ENCODE measurements at places on chromosomes 1 and 21. TPM values are rescaled to one million over a fixed set of nuclear protein-coding genes. Genes with fewer than 3 reads are reported as not detected.

DNA sequence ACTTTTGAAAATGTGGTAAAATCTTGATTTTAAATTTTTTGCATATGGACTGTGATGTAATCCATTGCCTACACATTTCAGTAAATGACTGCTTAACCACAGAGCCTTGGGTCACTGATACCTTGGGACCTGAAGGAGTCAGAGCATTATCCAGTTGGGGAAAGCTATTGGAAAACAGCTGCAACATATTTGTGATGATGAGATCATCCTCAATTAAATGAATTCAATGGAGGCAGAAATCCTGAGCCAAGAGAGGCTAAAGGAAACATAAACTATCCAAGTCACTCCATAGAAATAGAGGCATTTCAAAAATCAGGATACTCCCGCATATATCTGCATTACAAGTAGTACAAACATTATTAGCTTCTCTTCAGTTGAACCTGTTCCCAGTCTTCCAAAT, 99.8 kb upstream of the PRMT6 start:
- H3K27ac ChIP-seq: no peak overlapping the region
- H3K27me3 ChIP-seq: no peaks in the 10 kb centered on the region
- no peaks in the 10 kb centered on the region for H3K4me1 ChIP-seq
- no peak for DNase-seq
- no peak overlapping the region for H3K4me3 ChIP-seq

- no peaks in the 10 kb centered on the region for H3K36me3 ChIP-seq
- H3K4me3 ChIP-seq: no peak overlapping the region
- DNase-seq: no peak
- no peak overlapping the region for H3K27ac ChIP-seq
Measured at GRCh38 chr1:147505568-147505967, 35.7 kb upstream of the BCL9 start.

DNA sequence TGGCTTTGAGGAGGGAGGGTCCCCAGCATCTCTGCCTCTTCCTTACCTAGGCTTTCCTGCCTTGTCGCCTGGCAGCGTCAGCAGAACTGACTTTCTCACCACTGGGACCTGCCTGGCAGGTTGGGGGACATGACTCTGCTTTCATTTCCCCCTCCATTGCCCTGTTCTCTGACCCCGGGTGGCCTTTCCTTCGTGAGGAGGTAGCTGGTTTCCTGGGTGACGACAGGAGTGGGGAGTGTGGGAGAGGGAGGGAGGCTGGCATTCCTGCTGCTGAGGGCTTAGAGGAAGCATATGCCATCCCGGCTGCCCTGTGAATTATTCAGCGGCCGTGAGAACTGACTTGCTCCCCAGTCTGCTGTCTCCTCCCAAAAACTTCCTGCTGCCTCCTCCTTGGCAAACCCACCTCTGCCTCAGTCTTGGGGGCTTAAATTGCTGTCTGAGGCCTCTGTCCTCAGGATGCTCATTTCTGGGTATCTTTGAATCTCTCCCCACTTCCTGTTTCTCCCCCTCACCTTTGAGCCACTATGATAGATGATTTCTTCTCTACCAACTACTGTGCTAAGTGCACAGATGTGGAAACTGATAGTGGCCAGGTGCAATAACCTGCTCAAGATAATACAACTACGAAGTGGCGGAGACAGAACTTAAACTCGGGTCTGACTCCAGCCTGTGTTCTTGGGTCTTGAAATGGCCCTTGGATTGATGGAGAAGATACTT, 182.0 kb upstream of the CSF3R start:
- no peaks in the 10 kb centered on the region for H3K36me3 ChIP-seq
- no peaks in the 10 kb centered on the region for H3K4me1 ChIP-seq
- H3K4me3 ChIP-seq: no peak overlapping the region
- no peak for DNase-seq
- no peaks in the 10 kb centered on the region for H3K27me3 ChIP-seq

DNA sequence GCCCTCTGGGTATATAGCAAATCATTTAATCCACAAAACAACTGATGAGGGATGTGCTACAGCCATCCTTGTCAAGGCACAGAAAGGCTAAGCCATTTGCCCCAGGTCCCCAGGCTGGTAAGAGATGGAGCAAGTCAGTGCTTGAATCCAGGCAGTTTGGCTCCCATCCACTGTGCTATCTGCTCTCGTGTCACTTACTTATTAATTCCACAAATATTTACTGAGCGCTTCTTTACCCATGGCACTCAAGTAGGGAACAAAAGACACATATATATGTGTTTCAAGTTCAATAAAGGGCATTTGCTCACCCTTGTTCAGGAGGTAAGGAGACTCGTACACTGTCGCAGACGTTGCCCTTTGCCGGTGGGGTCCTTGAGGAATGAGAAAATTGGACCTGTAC, 38.6 kb upstream of the MPZL1 start:
- DNase-seq: no peak
- no peaks in the 10 kb centered on the region for H3K27me3 ChIP-seq
- H3K4me1 ChIP-seq: peaks cover 5% of the 10 kb centered on the region
- no peak overlapping the region for H3K4me3 ChIP-seq
- peak overlapping the region; percentile 34 for H3K27ac ChIP-seq

GRCh38 chr1:89309828-89310227, 37.2 kb upstream of the GBP5 start:
- peak overlapping the region; percentile 34 for H3K27ac ChIP-seq
- peaks cover 27% of the 10 kb centered on the region for H3K4me1 ChIP-seq
- DNase-seq: no peak
- no peaks in the 10 kb centered on the region for H3K27me3 ChIP-seq
- H3K36me3 ChIP-seq: no peaks in the 10 kb centered on the region

GRCh38 chr1:205810448-205811157, 2.4 kb downstream of the SLC41A1 start:
- DNase-seq: no peak
- peak overlapping the region; percentile 87 for H3K4me3 ChIP-seq
- H3K4me1 ChIP-seq: peaks cover 78% of the 10 kb centered on the region
- H3K36me3 ChIP-seq: peaks cover 10% of the 10 kb centered on the region

SPRR1A gene
- total RNA-seq: not detected

GRCh38 chr21:39020751-39021477, 162.3 kb downstream of the PSMG1 start:
- no peaks in the 10 kb centered on the region for H3K36me3 ChIP-seq
- no peaks in the 10 kb centered on the region for H3K4me1 ChIP-seq
- no peak for DNase-seq
- no peak overlapping the region for H3K4me3 ChIP-seq

DNA sequence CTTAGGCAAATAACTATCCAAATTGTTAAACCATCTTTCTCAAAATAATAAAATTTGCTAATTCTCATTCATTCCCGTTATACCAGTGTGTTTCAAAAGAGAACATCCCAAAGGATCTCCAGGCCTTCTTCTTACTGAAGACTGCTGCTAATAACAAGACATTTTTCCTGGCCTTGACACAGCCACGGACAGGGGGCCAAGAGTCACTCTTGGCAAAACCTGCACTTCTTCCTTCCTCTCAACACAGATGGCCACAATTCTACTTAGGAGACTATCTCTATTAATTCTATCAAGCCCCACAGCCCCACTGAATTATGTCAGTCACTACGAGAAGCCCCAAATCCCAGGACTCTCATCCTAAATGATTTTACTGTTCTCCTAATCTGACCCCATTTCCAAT, 86.0 kb downstream of the EVI5 start:
- no peak for DNase-seq
- peaks cover 2% of the 10 kb centered on the region for H3K27me3 ChIP-seq
- H3K4me1 ChIP-seq: no peaks in the 10 kb centered on the region
- no peak overlapping the region for H3K4me3 ChIP-seq
- H3K27ac ChIP-seq: no peak overlapping the region

ST6GALNAC3 gene
- total RNA-seq: 1.5 TPM

DNA sequence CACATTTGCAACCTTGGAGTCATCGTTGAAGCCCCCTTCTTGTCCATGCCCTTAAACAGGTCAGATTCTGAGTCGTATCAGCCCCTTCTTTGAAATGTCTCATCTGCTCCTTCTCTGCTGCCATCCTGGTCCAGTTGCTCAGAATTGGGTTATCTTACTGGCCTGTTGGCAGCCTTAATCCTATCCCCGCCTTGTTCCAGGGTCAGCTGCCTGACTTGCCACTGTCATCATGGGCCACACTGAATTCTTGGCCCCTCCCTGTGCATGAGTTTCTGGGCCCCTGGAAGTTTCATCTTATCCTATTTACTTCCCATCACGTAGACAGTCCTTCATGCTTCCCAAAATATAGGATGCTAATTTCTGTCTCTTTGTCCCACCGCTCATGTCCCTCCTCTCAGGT, 23.7 kb downstream of the IRF2BP2 start:
- no peaks in the 10 kb centered on the region for H3K36me3 ChIP-seq
- no peaks in the 10 kb centered on the region for H3K4me1 ChIP-seq
- H3K27ac ChIP-seq: no peak overlapping the region
- no peak for DNase-seq
- H3K4me3 ChIP-seq: no peak overlapping the region

RRP15 gene
- total RNA-seq: 13.1 TPM

DNA sequence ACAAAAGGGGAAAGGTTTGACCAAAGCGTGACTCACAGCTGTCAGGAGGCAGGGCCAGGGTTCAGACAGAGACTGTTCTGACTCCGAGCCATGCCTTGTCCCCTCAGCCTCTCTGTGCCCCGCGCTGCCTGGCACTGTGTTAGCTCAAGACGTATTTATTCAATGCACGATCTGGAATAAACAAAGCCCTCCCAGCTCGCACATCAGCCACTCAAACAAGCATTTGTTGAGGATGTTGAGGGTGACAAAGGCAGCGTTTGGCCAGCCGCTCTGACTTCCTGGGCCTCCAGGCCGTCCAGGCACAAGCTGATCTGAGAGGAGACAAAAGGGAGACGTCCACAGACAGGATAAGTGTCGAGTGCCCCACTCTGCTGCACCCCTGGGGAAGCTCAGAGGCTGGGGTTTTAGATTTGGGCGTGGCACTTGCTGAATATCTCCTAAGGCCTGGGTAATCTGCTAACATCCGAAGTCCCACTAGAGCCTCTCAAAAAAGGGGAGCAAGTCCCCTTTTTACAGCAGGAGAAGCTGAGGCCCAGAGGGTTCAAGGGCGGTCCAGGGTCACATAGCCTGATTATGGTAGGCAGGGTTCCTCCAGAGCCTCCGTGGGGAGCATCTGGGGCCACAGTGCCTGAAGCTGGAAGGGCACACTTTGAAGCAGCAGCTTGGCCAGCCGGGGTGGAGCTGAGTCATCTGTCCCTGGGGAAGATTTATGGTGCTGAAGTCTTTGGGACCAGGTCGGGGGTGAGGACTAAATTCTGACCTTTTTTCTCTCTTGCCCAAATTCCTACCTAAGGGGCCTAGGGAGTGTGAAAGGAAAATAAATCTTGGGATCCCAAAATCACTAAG, 95.9 kb downstream of the SPSB1 start:
- H3K27ac ChIP-seq: no peak overlapping the region
- H3K4me3 ChIP-seq: no peak overlapping the region
- H3K27me3 ChIP-seq: no peaks in the 10 kb centered on the region
- no peaks in the 10 kb centered on the region for H3K36me3 ChIP-seq
- no peaks in the 10 kb centered on the region for H3K4me1 ChIP-seq
- DNase-seq: no peak

- no peaks in the 10 kb centered on the region for H3K4me1 ChIP-seq
- no peak overlapping the region for H3K4me3 ChIP-seq
- H3K27me3 ChIP-seq: peaks cover 3% of the 10 kb centered on the region
- H3K36me3 ChIP-seq: no peaks in the 10 kb centered on the region
- H3K27ac ChIP-seq: no peak overlapping the region
Measured at GRCh38 chr1:52867087-52867863, 24.7 kb downstream of the ZYG11A start.

USF1 gene
- 102 TPM for total RNA-seq

DNA sequence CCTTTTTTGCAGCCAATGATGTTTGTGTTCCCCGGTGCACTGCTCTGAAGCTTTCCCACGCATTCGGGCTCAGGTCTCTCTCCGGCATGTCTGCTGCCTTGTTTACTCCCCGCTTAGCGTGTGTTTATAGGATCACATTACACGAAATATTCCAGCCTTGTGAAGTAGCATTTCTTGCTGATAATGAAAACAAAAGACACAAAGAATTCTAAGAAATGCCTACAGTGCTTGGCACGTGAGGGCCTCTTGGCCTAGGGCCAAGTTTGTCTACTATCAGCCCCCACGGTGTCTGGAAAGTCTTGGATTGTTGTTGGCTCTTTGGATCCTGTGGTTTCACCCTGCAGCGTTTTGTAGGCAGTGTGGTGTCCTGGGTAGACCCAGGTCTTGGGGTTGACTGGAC, 11.2 kb upstream of the GSTM4 start:
- H3K36me3 ChIP-seq: no peaks in the 10 kb centered on the region
- H3K27ac ChIP-seq: no peak overlapping the region
- no peaks in the 10 kb centered on the region for H3K27me3 ChIP-seq
- DNase-seq: no peak
- H3K4me3 ChIP-seq: no peak overlapping the region

DNA sequence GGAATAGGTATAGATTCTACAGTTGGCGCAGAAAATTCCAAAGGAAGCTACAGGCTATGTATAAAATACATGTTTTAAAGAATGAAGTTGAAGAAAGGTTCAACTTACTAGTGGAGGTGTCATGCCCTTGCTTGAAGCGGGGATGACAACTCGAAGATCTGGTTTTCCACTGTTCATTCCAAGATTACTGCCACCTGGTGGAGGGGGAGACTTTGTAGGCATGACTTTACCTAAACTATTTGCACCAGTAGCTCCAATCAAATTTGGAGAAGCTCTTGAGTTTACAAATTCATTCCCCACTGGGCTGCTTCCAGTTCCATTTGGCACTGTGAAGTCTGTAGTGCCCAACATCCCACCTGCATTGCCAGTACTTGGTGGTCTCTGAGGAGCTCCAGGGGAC, 81.7 kb downstream of the AXDND1 start:
- no peaks in the 10 kb centered on the region for H3K27me3 ChIP-seq
- H3K36me3 ChIP-seq: no peaks in the 10 kb centered on the region
- H3K27ac ChIP-seq: no peak overlapping the region
- no peaks in the 10 kb centered on the region for H3K4me1 ChIP-seq
- no peak overlapping the region for H3K4me3 ChIP-seq

- H3K27ac ChIP-seq: no peak overlapping the region
- H3K4me1 ChIP-seq: peaks cover 38% of the 10 kb centered on the region
- H3K4me3 ChIP-seq: no peak overlapping the region
- DNase-seq: no peak
Measured at GRCh38 chr1:61050541-61051442, 31.6 kb upstream of the NFIA start.

DNA sequence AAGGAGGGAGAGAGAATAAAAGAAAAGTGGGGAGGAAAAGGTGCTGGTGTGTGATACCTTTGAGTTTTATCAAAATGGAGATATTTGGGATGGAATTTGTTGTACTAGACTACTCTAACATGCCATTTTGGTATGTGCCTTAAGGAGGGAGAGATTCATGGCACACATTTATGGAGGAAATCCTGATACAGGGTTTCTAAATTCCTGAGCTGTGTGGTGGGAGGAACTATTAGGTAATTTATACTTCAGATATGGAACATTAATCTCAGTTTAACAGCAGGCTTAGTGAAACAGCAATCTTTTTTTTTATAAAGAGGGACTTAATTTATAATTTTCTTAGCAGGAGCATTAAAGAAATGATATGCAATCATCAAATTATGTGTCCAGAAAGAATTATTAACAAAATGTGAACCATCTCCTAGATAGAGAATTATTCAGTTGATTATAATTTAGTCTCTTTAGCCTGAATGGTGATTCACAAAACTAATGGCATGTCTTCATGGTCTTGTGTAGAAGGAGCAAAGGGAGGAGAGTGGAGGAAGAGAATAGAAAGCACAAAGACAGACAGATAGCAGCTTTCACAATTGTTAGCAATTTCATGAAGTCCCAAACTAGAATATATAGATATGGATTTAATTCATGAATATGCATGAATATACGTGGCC, 301.6 kb downstream of the HLX start:
- no peak overlapping the region for H3K27ac ChIP-seq
- no peaks in the 10 kb centered on the region for H3K27me3 ChIP-seq
- H3K36me3 ChIP-seq: no peaks in the 10 kb centered on the region
- DNase-seq: no peak
- no peaks in the 10 kb centered on the region for H3K4me1 ChIP-seq
- H3K4me3 ChIP-seq: no peak overlapping the region

Data from CD4-positive, CD25-positive, alpha-beta regulatory T cell (primary cell).